ENCODE measurements at places on chromosomes 16 and 17. TPM values are rescaled to one million over a fixed set of nuclear protein-coding genes. Genes with fewer than 3 reads are reported as not detected.

DNA sequence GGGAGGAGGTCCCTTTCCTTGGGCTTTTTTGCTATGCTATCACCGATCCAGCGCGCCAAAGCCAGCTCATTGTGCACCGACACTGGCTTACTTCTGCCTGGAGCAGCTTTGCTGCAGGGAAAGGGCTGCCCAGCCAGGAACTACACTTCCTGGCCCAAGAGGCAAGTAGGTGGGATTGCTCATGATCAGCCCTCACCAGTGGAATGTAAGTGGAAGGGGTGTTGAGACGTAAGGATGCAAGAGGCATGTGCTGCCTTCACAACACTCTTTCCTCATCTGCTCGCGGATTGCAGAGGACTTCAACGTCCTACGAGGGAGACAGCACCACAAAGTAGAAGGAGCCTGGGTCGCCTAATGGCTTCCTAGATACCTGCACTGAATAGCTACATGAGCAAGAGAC is 104.3 kb upstream of the FOXF1 start:
- DNase-seq, result no peak
- H3K4me1 ChIP-seq, result no peaks in the 10 kb centered on the region
- no peaks in the 10 kb centered on the region for H3K36me3 ChIP-seq
- H3K27ac ChIP-seq, result no peak overlapping the region

GRCh38 chr17:78652913-78653312 is 75.7 kb upstream of the DNAH17 start:
- no peaks in the 10 kb centered on the region for H3K27me3 ChIP-seq
- no peak overlapping the region for H3K4me3 ChIP-seq

DNA sequence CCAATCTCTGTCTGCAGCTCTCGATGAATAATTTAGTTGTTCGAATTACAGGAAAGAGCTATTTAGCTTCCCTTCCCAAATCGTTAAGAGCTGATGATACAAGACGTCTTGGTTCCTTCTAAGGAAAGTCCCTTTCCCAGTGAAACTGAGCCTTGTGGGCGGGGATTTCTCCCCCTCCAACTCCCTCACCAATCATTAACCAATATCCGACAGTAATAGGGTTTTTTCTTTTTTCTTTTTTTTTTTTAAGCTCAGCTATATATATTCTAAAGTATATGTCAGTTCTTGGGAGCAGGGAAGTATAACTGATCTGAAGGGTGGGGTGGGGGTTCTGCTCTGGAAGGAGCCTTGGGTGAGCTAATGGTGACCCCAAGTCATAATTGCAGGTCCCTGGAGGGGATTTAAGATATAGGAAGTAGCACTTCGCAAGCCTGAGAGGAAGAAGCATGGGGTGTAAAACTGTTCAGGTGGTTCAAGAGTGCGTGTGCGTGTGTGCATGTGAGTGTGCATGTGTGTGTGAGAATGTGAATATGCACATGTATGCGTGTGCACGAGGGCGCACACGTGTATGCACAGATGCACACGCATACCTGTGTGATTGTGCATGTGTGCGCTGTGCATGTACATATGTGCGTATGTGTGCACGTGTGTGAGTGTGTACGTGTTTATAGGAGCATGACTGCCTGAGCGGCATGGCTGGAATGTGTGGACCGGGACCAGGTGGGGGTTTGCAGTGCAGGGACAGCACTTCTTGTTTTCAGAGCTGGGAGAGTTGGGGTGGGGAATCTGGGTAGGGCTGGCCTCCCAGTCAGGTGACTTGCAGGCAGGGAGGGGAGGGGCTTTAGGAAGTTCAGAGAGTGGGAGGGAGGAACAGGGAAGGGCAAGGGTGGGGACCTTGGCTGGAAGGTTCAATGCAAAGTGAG is 42.7 kb downstream of the SOCS3 start:
- DNase-seq, result no peak
- no peak overlapping the region for H3K4me3 ChIP-seq
- no peaks in the 10 kb centered on the region for H3K36me3 ChIP-seq
- no peak overlapping the region for H3K27ac ChIP-seq
- peaks cover 23% of the 10 kb centered on the region for H3K4me1 ChIP-seq

- H3K27ac ChIP-seq, result no peak overlapping the region
- no peak overlapping the region for H3K4me3 ChIP-seq
- H3K36me3 ChIP-seq, result no peaks in the 10 kb centered on the region
- peak; percentile 67 for DNase-seq
These were observed 8.0 kb downstream of the TBC1D24 start for GRCh38 chr16:2482708-2483534.

KRTAP4-1 gene
- total RNA-seq, result not detected

DNA sequence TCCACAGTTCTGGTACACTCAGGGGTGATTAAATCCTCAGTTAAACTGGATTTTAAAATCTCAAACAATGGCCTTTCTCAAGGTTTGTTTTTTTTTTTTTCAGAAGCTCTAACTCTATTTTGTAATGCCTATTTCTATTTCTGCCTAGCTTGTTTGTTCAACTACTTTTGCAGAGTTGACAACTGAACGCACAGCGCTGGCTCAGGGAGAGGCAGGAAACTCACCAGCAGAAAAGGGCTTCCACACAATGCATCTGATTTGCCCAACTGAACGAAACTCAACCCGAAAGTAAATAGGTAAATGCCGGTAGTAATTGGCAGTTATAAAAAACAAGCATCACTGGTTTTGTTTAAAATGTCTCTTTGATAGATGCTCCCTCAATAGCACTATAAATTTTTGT is 52.7 kb upstream of the CNEP1R1 start:
- no peak for DNase-seq
- H3K4me3 ChIP-seq, result no peak overlapping the region
- H3K27me3 ChIP-seq, result no peaks in the 10 kb centered on the region
- H3K4me1 ChIP-seq, result peaks cover 1% of the 10 kb centered on the region

ALOXE3 gene
- not detected for total RNA-seq

COPRS gene
- 64.7 TPM for total RNA-seq

ABCA8 gene
- total RNA-seq, result 84.4 TPM

GRCh38 chr16:48117217-48118105 is 38.3 kb downstream of the ABCC12 start:
- no peaks in the 10 kb centered on the region for H3K36me3 ChIP-seq
- no peak overlapping the region for H3K4me3 ChIP-seq
- peak; percentile 39 for DNase-seq
- no peaks in the 10 kb centered on the region for H3K27me3 ChIP-seq
- H3K4me1 ChIP-seq, result no peaks in the 10 kb centered on the region
- no peak overlapping the region for H3K27ac ChIP-seq

- DNase-seq, result no peak
- H3K4me3 ChIP-seq, result no peak overlapping the region
- peaks cover 26% of the 10 kb centered on the region for H3K4me1 ChIP-seq
- no peaks in the 10 kb centered on the region for H3K36me3 ChIP-seq
- peak overlapping the region; percentile 86 for H3K27ac ChIP-seq
These were observed 38.5 kb upstream of the MTSS2 start for GRCh38 chr16:70724146-70725023.

DNA sequence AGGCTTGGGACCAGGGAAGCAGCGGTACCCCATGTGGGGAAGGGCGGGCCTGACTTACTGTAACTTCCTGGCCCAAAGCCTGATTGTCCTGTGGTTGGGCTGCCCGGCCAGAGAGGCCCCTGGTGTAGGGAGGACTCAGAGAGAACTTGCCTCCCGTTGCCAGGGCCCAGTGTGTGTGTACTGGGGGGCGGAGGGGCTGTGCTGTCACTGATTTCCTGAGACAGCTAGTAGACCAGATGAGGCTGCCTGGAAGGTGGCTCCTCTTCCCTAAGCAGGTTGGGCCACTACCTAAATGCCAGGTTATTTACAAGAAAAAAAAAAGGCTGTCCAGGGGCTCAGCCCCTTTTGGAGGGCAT is 16.7 kb downstream of the SOCS3 start:
- no peaks in the 10 kb centered on the region for H3K27me3 ChIP-seq
- peaks cover 8% of the 10 kb centered on the region for H3K4me1 ChIP-seq
- peak overlapping the region; percentile 69 for H3K27ac ChIP-seq

- no peaks in the 10 kb centered on the region for H3K27me3 ChIP-seq
- no peak overlapping the region for H3K27ac ChIP-seq
- no peak for DNase-seq
- no peak overlapping the region for H3K4me3 ChIP-seq
- no peaks in the 10 kb centered on the region for H3K36me3 ChIP-seq
- no peaks in the 10 kb centered on the region for H3K4me1 ChIP-seq
These were observed 69.8 kb upstream of the RPH3AL start for GRCh38 chr17:422196-422930.
